ENCODE measurements at places on chromosomes 16 and 17. TPM values are rescaled to one million over a fixed set of nuclear protein-coding genes. Genes with fewer than 3 reads are reported as not detected.

DNA sequence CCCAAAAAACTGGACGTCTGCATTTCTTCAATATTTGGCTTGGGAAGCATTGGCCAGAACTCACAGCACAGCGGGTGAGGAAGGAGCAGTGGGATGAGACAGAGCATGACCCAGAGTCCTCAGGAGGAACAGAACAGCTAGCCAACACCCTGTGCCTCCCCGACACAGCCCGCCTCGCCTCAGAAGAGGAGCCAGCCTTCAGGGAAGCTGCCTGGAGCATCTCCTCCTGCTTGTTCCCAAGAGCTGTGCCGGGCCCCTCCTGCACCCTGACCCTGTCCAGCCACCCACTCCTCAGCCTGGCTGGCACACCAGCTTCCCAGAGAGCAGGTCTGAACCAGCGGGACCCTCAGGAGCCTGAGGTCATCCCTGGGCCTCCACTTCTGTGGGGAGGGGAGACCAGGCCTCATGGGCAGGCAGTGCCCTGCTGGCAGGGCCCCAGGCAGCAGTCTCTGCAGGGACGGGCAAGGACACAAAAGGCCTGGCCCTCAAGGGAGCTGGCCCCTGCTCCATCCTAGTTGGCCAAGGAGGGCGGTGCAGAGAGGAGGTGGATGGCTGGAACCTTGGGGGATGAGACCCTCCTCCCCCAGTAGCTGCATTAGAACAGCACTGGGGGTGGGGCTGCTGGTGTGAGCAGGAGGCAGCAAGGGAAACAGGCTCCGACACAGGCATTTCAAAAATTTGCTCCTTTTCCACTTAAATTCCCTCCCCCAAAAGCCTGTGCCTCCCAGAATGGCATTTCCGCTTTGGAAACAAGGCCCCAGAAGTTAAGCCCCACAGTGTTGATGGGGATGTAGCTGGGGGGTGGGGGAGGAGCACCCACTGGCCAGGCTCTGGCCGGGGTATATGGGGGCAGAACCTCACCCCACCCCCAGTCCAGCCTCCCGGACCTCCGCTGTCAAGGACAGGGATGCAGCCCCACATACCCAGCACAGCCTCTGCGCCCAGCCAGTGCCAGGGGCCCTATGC is 1.8 kb upstream of the BCAR1 start:
- no peaks in the 10 kb centered on the region for H3K36me3 ChIP-seq
- H3K27ac ChIP-seq = peak overlapping the region; percentile 74
- H3K27me3 ChIP-seq = no peaks in the 10 kb centered on the region
- no peak for DNase-seq
- no peak overlapping the region for H3K4me3 ChIP-seq

- no peak for DNase-seq
- no peaks in the 10 kb centered on the region for H3K27me3 ChIP-seq
- H3K4me3 ChIP-seq = no peak overlapping the region
- H3K27ac ChIP-seq = no peak overlapping the region
- no peaks in the 10 kb centered on the region for H3K36me3 ChIP-seq
Measured at GRCh38 chr17:5248821-5249479, 14.3 kb upstream of the SCIMP start.

- no peak overlapping the region for H3K27ac ChIP-seq
- no peak overlapping the region for H3K4me3 ChIP-seq
- no peaks in the 10 kb centered on the region for H3K36me3 ChIP-seq
- H3K27me3 ChIP-seq = no peaks in the 10 kb centered on the region
- no peak for DNase-seq
- H3K4me1 ChIP-seq = no peaks in the 10 kb centered on the region
Measured at GRCh38 chr17:63370696-63371095, 75.4 kb downstream of the CYB561 start.

GRCh38 chr16:48531011-48531962 is 78.7 kb downstream of the N4BP1 start:
- no peak for DNase-seq
- no peaks in the 10 kb centered on the region for H3K36me3 ChIP-seq
- no peak overlapping the region for H3K27ac ChIP-seq
- peaks cover under 1% of the 10 kb centered on the region for H3K4me1 ChIP-seq
- H3K27me3 ChIP-seq = no peaks in the 10 kb centered on the region
- no peak overlapping the region for H3K4me3 ChIP-seq

- H3K4me3 ChIP-seq = no peak overlapping the region
- DNase-seq = no peak
- H3K27ac ChIP-seq = no peak overlapping the region
- H3K4me1 ChIP-seq = peaks cover 11% of the 10 kb centered on the region
- H3K36me3 ChIP-seq = peaks cover 8% of the 10 kb centered on the region
Measured at GRCh38 chr16:8689686-8690085, 15.3 kb downstream of the ABAT start.

DNA sequence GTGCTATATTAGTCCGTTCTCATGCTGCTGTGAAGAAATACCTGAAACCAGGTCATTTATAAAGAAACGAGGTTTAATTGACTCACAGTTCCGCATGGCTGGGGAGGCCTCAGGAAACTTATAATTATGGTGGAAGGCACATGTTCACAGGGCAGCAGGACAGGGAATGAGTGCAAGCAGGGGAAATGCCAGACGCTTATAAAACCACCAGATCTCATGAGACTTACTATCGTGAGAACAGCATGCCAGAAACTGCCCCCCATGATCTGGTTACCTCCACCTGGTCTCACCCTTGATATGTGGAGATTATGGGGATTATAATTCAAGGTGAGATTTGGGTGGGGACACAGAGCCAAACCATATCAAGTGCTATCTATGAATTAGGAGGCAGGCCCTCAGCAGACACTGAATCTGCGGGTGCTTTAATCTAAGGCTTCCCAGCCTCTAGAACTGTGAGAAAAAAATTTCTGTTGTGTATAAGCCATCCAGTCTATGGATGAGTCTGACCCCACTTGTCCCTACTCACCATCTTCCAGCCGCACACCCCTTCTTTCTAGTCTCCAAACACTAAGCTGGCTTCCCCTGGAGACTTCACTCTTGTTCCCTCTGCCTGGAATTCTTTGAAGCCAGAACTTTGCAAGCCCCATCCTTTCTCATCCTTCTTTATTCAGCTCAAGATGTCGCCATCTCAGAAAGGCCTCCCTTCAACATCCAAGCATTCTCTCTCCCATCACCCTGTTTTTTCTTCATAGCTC is 772 bp upstream of the NUP93 start:
- H3K27me3 ChIP-seq = no peaks in the 10 kb centered on the region
- no peaks in the 10 kb centered on the region for H3K36me3 ChIP-seq
- no peak for DNase-seq
- H3K4me1 ChIP-seq = no peaks in the 10 kb centered on the region
- peak overlapping the region; percentile 64 for H3K4me3 ChIP-seq

DNA sequence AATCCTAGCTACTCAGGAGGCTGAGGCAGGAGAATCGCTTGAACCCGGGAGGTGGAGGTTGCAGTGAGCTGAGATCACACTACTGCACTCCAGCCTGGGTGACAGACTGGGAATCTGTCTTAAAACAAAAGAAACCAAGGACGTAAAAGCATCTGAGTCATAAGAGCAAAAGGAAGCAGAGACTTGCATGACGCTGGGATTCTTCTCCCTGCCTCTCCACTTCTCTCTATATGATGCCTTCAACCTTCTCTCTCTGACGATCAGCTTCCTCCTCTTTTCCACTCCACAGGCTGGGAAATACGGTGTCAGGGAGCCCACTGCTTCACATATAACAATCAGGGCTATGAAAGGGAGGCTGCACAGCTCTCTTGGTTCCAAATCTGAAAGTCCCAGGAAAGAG is 43.2 kb upstream of the CCL1 start:
- no peak for DNase-seq
- no peak overlapping the region for H3K4me3 ChIP-seq

- H3K4me3 ChIP-seq = no peak overlapping the region
- no peaks in the 10 kb centered on the region for H3K27me3 ChIP-seq
- no peak overlapping the region for H3K27ac ChIP-seq
- DNase-seq = no peak
- peaks cover 26% of the 10 kb centered on the region for H3K36me3 ChIP-seq
Measured at GRCh38 chr16:27355610-27356009, 41.8 kb downstream of the IL4R start.

GRCh38 chr17:7014261-7014994 is 2.0 kb downstream of the RNASEK start:
- peaks cover 44% of the 10 kb centered on the region for H3K4me1 ChIP-seq
- H3K27me3 ChIP-seq = no peaks in the 10 kb centered on the region
- peaks cover 5% of the 10 kb centered on the region for H3K36me3 ChIP-seq
- peak overlapping the region; percentile 96 for H3K27ac ChIP-seq

DNA sequence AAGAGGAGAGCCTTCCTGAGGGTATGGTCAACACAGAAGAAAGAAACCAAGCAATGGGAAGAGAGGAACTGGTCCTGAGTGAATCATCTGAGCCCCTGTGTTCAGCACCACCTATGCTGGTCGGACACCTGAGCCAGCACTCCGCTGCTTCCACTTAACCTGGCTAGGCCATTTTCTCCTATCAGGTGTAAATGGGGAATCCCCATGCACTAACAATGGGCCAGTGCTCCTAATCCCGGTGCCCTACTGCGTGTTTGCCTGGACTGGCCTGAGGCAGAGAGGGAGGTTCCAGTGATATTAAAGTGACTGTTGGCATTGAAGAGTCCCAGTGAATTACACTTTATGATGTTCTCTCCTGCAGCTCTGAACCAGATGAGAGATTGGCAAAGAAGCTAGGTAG is 34.4 kb upstream of the XYLT2 start:
- H3K27ac ChIP-seq = no peak overlapping the region
- no peak overlapping the region for H3K4me3 ChIP-seq
- no peaks in the 10 kb centered on the region for H3K4me1 ChIP-seq
- no peak for DNase-seq

DNA sequence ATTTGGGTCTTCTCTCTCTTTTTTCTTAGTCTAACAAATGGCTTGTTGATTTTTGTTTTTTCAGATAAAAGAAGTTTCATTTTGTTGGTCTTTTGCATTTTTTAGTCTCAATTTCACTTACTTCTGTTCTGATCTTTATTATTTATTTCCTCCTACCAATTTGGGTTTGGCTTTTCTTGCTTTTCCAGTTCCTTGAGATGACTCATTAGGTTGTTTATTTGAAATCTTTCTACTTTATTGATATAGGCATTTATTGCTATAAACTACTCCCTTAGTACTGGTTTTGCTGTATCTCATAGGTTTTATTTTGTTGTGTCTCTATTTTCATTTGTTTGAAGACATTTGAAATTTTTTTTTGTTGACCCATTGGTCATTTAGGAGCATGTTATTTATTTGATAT is 152.2 kb upstream of the MPHOSPH6 start:
- DNase-seq = no peak
- H3K36me3 ChIP-seq = no peaks in the 10 kb centered on the region
- no peak overlapping the region for H3K4me3 ChIP-seq
- no peaks in the 10 kb centered on the region for H3K4me1 ChIP-seq
- no peaks in the 10 kb centered on the region for H3K27me3 ChIP-seq

DNA sequence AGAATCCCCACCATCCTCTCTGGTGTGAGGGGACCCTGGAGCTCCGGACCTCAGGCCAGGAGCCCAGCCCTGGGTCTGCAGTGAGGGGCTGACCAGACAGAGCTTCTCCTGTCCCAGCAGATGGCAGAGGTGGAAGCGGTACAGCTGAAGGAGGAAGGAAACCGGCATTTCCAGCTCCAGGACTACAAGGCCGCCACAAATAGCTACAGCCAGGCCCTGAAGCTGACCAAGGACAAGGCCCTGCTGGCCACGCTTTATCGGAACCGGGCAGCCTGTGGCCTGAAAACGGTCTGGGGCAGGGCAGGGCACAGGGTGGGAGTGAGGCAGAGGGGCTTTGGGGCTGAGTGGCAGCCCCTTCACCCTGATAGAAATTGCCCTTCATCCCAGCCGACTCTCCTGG is 527 bp downstream of the UNC45B start:
- no peaks in the 10 kb centered on the region for H3K36me3 ChIP-seq
- H3K4me1 ChIP-seq = no peaks in the 10 kb centered on the region
- H3K27me3 ChIP-seq = no peaks in the 10 kb centered on the region
- DNase-seq = no peak
- no peak overlapping the region for H3K27ac ChIP-seq

DNA sequence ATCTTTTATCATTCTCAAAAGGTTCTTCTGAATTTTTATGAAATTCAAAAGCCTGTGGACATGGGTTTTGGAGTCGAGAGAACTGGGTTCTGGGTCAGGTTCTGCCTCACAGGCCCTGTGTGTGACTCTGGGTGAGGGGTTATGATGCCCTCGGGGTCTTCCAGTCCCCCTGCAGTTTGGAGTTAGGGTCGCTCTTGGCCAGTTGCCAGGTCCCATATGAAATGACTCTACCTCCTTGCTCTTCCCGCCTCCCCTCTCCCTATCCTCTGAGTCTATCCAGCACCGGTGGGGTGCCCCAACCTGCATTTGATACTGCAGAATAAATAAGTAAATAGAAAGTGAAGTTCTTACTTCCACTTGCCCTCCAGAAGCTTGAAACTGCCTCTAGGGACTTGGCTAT is 54.1 kb downstream of the ZDHHC7 start:
- H3K27me3 ChIP-seq = no peaks in the 10 kb centered on the region
- no peaks in the 10 kb centered on the region for H3K36me3 ChIP-seq
- H3K27ac ChIP-seq = no peak overlapping the region
- no peak overlapping the region for H3K4me3 ChIP-seq
- H3K4me1 ChIP-seq = peaks cover 11% of the 10 kb centered on the region

- no peaks in the 10 kb centered on the region for H3K27me3 ChIP-seq
- H3K4me3 ChIP-seq = no peak overlapping the region
- DNase-seq = no peak
- H3K4me1 ChIP-seq = peaks cover 42% of the 10 kb centered on the region
Measured at GRCh38 chr17:75759457-75759856, 5.5 kb downstream of the GALK1 start.

GRCh38 chr16:22630242-22630641 is 119.6 kb downstream of the NPIPB5 start:
- no peaks in the 10 kb centered on the region for H3K4me1 ChIP-seq
- no peaks in the 10 kb centered on the region for H3K36me3 ChIP-seq
- no peak for DNase-seq

GRCh38 chr16:7206469-7206868 is 126.2 kb upstream of the RBFOX1 start:
- H3K4me1 ChIP-seq = no peaks in the 10 kb centered on the region
- H3K27me3 ChIP-seq = no peaks in the 10 kb centered on the region
- no peaks in the 10 kb centered on the region for H3K36me3 ChIP-seq
- H3K27ac ChIP-seq = no peak overlapping the region

DNA sequence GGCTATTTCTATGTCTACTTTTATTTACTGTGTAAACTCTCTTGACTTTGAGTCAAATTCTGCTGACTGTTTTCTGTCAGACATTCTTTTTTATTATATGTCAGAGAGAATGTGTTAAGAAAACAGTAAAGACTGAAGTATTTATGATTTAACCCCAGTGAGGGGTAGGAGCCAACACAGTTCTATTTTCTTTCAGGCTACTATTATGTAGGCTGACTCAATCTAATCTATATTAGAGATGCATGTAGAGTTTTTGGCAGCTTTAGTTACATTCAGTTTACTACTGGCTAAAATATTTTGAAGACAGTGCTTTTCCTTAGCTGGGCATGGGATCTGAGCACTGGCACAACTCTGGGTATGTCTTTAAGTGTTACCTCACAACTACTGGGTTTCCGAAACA is 1108.0 kb downstream of the CDH11 start:
- no peaks in the 10 kb centered on the region for H3K27me3 ChIP-seq
- no peaks in the 10 kb centered on the region for H3K4me1 ChIP-seq

Gene ASPA
- total RNA-seq = 4.7 TPM

Gene KCTD2
- 8.2 TPM for total RNA-seq

Gene DPEP3
- total RNA-seq = 0.08 TPM

Gene CLEC3A
- total RNA-seq = not detected

Gene LITAFD
- total RNA-seq = not detected

Gene EPOP
- total RNA-seq = 1.8 TPM

Gene WNT9B
- total RNA-seq = 0.08 TPM

Gene GAST
- total RNA-seq = not detected

Gene RDM1
- total RNA-seq = 1.9 TPM

Gene KRT222
- 5.6 TPM for total RNA-seq

Gene GP1BA
- not detected for total RNA-seq

Gene CYGB
- 7.8 TPM for total RNA-seq

Gene SPNS2
- 4.9 TPM for total RNA-seq

Gene MC1R
- total RNA-seq = 3.3 TPM

All from liver (tissue), 10 donors.